ENCODE measurements at places on chromosomes 16 and 17. TPM values are rescaled to one million over a fixed set of nuclear protein-coding genes. Genes with fewer than 3 reads are reported as not detected.

Gene KRT38
- total RNA-seq = not detected

Gene NXN
- 2.0 TPM for total RNA-seq

Gene SLC16A11
- not detected for total RNA-seq

Gene MSL1
- total RNA-seq = 38.4 TPM

Gene IGFALS
- under 0.01 TPM for total RNA-seq

Gene RPGRIP1L
- total RNA-seq = 10.8 TPM

Gene CDH3
- total RNA-seq = not detected

Gene CDT1
- total RNA-seq = 5.0 TPM

Gene PPM1E
- not detected for total RNA-seq

Gene KRT36
- total RNA-seq = not detected

Gene KRTAP9-2
- total RNA-seq = not detected

Gene MT3
- not detected for total RNA-seq

Gene TBC1D26
- not detected for total RNA-seq

Gene HOXB5
- total RNA-seq = not detected

Gene COPZ2
- 147 TPM for total RNA-seq

Gene CA4
- total RNA-seq = 0.25 TPM

Gene PLD6
- total RNA-seq = 3.5 TPM

Gene CARD14
- not detected for total RNA-seq

Gene APOBR
- not detected for total RNA-seq

Gene TUBB3
- 427 TPM for total RNA-seq

Gene NXPH3
- total RNA-seq = 4.4 TPM

Gene NPIPA7
- 1.3 TPM for total RNA-seq

Gene RASL10B
- 0.40 TPM for total RNA-seq

Gene MYH3
- total RNA-seq = 1.5 TPM

Gene FAM83G
- total RNA-seq = 7.4 TPM

Gene KCNH4
- total RNA-seq = not detected

Gene RSKR
- 6.5 TPM for total RNA-seq

Gene SSH2
- total RNA-seq = 7.8 TPM

Gene TMIGD1
- total RNA-seq = not detected

Gene RGS9
- 0.79 TPM for total RNA-seq

Gene TM4SF5
- not detected for total RNA-seq

Gene NECAB2
- total RNA-seq = 0.13 TPM

Gene MARF1
- 15.2 TPM for total RNA-seq

Gene CDRT4
- total RNA-seq = 0.92 TPM

Gene REXO5
- 10.8 TPM for total RNA-seq

Gene SNF8
- 126 TPM for total RNA-seq

Gene HAP1
- not detected for total RNA-seq

Gene ZMYND15
- 0.06 TPM for total RNA-seq

Gene NPIPB6
- 1.2 TPM for total RNA-seq

Gene RNF222
- total RNA-seq = not detected

Measured in aortic smooth muscle cell (primary cell).